WTC11 (cell line): ENCODE measurements at places on chromosomes 16 and 17.

- H3K27ac ChIP-seq = peak within 1 kb of the TSS; percentile 90; the same call in 1 of the 2 replicates
- peaks cover 17% of the 10 kb centered on the region for H3K4me1 ChIP-seq
- H3K36me3 ChIP-seq = peaks cover 27% of the 10 kb centered on the region
- no peaks in the 10 kb centered on the region for H3K27me3 ChIP-seq
- DNase-seq = peak; percentile 72
Measured at GRCh38 chr17:44219616-44220212, at the start of gene UBTF. UBTF (minus strand) TSS chr17:44219675; CDS start chr17:44218229, 1,446 bp downstream.

DNA sequence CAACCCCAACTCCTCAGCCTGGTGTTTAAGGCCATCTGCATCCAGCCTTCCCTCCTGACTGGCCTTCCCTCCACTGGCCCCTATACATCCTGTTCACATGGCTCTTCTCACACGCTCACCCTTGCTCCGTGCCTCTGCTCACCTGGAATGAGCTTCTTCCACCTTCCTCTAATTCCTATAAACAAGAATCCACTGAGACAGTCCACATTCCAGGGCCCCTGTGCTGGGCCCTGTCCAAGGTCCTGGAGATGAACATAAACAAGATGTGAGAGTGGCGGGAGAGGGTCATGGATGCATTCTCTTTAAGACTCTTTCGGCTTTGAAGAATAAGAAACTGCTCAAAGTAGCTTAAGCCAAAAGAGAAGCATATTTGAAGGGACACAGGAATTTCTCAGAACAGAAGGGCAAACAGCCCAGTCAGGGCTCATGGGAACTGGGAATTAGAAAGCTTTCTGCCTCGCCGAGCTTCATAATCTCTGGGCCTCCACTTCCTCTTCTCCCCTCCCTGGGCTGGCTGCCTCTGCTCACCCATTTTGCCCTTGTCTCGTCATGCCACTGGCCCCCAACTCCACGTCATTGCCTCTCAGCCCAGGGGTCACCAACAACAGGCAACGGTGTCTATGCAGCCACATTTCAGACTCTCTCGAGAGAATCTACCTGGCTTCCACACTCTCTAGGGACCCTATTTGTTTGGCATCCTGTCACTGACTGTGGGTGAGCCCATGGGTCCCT is 13.5 kb downstream of the SPPL2C start:
- DNase-seq = peak; percentile 61
- H3K27ac ChIP-seq = no peak overlapping the region
- no peaks in the 10 kb centered on the region for H3K36me3 ChIP-seq
- H3K27me3 ChIP-seq = peaks cover 11% of the 10 kb centered on the region
- no peak overlapping the region for H3K4me3 ChIP-seq
- no peaks in the 10 kb centered on the region for H3K4me1 ChIP-seq

- H3K4me1 ChIP-seq = peaks cover 13% of the 10 kb centered on the region
- no peak overlapping the region for H3K27ac ChIP-seq
- H3K27me3 ChIP-seq = peaks cover 5% of the 10 kb centered on the region
- peaks cover 31% of the 10 kb centered on the region for H3K36me3 ChIP-seq
- H3K4me3 ChIP-seq = no peak overlapping the region
Measured at GRCh38 chr16:50441486-50442157, 72.8 kb upstream of the BRD7 start.

DNA sequence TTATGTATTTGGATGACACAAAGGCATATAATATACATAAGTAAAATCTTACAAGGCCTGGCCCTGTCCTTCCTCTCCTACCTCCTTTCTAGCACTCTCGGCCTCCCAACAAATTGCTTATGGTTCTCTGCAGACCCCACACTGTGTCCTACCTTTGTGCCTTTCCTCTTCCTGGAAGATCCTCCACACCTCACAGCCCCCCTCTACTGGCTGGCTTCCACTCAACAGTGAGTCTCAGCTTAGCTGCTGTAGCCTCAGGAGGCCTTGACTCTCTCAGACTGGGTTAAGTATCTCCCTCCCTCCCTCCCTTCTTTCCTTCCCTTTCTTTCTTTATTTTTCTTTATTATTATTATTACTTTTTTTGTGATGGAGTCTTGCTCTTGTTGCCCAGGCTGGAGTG is 8.3 kb upstream of the SLC52A1 start:
- no peaks in the 10 kb centered on the region for H3K27me3 ChIP-seq
- DNase-seq = peak; percentile 40
- no peaks in the 10 kb centered on the region for H3K36me3 ChIP-seq
- H3K27ac ChIP-seq = no peak overlapping the region
- no peak overlapping the region for H3K4me3 ChIP-seq
- H3K4me1 ChIP-seq = no peaks in the 10 kb centered on the region
